Renal pelvis (tissue), 12 donors: ENCODE measurements at places on chromosomes 11 and 22. TPM values are rescaled to one million over a fixed set of nuclear protein-coding genes. Genes with fewer than 3 reads are reported as not detected.

CD3E gene
- polyA plus RNA-seq: 0.36 TPM

WBP2NL gene
- 7.7 TPM for polyA plus RNA-seq

SORL1 gene
- polyA plus RNA-seq: 44.8 TPM

DENND6B gene
- 18.7 TPM for polyA plus RNA-seq

NEFH gene
- 8.1 TPM for polyA plus RNA-seq

GRCh38 chr11:119169282-119169719 is 776 bp downstream of the NLRX1 start:
- peak; percentile 36 for DNase-seq

DNA sequence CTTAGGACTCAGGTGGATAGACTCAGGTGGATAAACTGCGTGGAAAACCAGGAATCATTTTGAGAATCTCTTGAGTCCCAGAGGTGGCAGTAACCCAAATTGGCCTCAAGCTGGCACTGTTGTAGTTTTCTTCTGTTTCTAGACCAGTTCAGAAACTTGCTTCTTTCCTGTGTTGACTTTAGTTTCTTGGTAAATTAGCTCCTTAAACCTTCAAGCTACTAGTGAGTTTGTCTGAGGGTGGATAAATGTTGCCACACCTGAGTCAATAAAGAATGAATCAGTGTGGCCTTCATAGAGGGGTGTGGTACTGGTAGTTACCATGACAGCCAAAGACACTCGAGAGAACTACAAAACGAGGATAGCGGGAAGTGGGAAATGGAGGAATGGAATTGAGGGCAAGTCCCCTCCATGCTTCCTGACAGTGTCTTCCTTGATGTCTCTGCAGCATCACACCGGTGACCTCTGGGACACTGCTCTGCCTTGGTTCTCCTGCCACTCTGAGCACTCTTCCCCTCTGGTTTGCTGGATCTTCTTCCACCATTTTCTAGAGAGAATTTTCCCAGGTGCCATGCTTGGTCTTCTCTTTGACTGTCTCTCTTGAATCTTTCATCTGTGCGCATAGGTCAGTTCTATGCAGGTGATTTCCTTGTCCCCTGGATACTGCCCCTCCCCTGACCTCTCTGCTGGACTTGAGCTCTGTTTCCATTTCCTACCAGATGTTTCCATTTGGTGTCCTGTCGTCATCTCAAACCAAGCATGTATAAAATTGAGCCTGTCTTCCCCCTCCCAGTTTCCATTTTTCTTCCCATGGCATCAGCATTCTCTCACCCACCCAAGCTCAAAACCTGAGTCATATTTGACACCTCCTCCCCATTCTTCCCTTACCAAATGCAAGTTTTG is 7.2 kb downstream of the POLD4 start:
- no peak for DNase-seq

GRCh38 chr11:121656328-121657090 is 203.7 kb upstream of the SORL1-AS1 start:
- DNase-seq: no peak

DNA sequence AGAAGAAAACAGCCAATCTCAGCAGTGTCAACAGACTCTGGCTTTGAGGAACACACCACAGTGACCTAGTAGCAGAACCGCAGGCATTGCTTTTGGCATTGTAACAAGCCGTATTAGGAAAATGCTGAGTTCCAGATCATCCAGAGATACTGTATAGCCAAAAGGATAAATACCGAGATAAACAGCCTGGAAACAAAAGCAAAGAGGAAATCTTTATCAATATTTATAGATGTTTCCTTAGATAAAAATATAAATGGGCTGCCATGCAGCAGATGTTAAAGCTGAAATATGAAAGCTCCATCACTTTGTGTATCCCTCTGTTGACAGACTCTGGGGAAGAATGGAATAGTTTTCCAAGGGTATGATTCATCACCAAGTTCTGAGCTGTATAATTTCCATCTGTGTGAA is 98.9 kb upstream of the TP53AIP1 start:
- no peak for DNase-seq

- no peak for DNase-seq
These were observed 58.6 kb downstream of the DDIAS start for GRCh38 chr11:82959987-82960778.

DNA sequence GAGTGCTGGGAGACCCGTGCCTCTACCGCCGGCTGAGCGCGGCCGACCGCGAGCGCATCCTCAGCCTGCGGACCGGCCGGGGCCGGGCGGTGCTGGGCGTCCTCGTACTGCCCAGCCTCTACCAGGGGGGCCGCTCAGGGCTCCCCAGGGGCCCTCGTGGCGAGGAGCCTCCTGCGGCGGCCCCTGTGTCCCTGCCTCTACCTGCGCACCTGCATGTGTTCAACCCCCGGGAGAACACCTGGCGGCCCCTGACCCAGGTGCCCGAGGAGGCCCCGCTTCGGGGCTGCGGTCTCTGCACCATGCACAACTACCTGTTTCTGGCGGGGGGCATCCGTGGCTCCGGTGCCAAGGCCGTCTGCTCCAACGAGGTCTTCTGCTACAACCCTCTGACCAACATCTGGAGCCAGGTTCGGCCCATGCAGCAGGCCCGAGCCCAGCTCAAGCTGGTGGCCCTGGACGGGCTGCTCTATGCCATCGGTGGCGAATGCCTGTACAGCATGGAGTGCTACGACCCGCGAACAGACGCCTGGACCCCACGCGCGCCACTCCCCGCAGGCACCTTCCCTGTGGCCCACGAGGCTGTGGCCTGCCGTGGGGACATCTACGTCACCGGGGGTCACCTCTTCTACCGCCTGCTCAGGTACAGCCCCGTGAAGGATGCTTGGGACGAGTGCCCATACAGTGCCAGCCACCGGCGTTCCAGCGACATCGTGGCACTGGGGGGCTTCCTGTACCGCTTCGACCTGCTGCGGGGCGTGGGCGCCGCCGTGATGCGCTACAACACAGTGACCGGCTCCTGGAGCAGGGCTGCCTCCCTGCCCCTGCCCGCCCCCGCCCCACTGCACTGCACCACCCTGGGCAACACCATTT is 3.5 kb downstream of the KLHDC7B start:
- no peak for DNase-seq

DNA sequence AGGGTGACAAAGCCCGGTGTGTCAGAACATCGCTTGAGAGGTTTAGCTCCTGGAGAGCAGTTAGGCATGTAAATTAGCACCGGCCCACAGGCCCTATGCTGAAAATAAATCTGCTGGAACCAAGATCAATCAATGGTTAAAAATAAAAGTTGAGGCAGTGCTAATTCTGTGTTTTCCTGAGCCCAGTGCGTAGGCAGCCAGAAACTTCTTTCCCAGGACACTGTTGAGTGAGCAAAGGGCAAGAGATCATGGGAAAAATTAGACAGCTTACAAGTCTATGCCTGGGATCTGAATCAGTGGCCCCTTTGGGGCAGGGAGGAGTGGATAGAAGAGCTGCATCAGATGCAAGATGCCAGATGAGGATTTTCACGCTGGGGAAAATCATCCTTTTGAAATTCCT is 539.2 kb downstream of the BUD13 start:
- DNase-seq: peak; percentile 64

DNA sequence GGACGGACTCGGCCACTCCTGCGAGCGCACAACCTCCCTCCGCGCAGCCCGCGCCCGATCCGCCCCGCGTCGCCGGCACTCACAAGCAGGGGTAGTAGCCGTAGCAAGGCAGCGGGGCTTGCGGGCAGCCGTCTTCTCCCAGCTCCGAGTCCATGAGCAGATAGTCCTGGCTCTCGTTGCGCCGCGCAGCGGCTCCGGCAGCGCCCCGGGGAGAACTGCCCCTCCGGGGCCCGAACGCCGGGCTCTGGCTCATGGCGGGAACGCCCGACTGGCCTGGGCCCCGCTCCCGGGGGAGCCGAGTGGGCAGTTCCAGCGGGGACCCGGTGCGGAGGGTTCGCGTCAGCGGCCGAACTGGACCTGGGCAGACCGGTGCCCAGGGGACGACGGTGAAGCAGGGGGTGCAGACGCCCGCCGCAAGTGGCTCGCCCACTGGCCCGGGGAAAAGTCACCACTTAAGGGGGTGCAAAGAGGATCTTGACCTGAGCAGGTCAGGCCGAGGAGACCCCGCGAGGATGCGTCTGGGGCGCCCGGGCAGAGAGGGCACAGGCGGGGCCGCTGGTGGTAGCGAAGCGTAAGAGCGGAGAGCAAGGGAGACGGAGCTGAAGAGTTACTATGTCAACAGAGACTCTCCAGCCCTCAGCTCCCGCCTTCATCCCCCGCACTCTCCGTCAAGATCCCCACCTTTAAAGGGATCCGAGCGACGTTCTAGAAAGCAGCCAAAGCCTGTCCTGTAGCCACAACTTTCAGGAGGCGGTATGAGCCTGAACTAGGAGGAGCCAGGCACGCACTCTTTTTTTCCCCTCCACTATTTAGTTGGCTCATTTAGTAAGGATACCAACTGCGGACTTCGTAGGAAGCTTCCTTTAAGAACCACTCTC is at the start of gene TRPC6:
Gene TRPC6 (minus strand): TSS at position 757 of the 878 bp plus-strand sequence. CDS start 504 bp downstream, at position 253.
- peak; percentile 51 for DNase-seq

DNA sequence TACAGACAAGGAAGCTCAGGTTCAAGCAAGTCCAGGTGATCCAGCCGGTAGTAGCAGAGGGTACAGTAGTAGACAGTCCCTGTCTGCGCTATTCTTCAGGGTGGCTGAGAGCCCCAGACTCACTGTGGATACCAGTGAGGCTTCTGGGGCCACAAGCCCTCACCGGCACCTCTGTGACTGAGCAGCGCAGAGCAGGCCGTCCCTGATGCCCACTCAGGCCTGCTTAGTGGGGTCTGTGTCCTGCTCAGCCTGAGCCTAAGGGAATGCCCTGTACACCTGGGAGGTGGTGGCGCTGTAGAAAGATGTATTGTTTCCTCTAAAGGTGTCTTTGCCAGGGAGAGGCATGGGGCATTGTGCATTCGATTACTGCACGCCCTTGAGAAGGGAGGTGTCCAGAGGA is 143.8 kb downstream of the CACNA1I start:
- no peak for DNase-seq
